ENCODE measurements at places on chromosomes 16 and 17. TPM values are rescaled to one million over a fixed set of nuclear protein-coding genes. Genes with fewer than 3 reads are reported as not detected.

GRCh38 chr16:89122322-89122851 is 28.7 kb downstream of the ACSF3 start:
- peak; percentile 80 for DNase-seq

DNA sequence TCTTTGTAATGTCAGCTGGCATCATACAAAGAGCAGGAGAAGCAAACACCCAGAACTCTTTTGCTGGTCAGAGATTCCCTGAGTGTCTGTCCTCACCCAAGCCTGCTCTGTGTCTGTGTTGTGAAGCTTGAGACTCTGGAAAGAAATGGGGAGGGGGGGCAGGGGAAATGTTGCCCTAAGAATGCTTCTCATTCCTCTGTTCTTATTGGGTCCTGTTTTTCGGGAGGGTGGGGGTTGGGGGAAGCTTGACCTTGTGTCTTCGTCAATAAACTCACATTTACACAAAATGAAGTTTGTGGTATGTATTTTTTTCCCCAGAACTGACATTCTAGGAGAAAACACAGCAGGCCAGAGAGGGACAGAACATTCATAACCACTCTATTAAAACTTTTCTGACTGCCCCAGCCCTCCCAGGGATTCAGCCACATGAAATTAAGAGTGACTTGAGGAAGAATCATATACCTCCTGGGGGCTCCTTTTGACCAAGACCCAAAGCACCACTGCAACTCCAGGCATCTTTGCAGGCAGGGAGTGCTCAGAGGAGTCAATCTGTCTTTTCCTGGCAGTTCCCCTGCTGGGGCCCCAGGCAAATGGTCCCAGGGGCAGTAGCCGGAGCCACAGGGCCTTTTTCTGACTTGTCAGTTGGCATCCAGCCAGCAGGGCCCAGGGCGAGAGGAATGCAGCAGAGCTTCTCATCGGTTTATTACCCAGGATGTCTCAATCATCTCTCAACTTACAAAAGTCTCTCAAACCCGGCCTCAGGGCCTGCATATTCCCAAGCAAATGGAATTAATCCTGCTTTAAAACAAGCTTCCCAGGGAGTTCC is 5.1 kb upstream of the RASL10B start:
- DNase-seq, result no peak

The NOTUM gene
- polyA plus RNA-seq, result not detected

GRCh38 chr17:8859804-8860430 is 7.6 kb downstream of the PIK3R6 start:
- no peak for DNase-seq

All from CD4-positive, alpha-beta memory T cell (primary cell).